ENCODE measurements at places on chromosomes 4 and X.

- DNase-seq = no peak
These were observed 1.8 kb downstream of the CENPU start for GRCh38 chr4:184732126-184732525.

GRCh38 chr4:8303485-8304281 is 34.1 kb downstream of the HTRA3 start:
- no peak for DNase-seq

DNA sequence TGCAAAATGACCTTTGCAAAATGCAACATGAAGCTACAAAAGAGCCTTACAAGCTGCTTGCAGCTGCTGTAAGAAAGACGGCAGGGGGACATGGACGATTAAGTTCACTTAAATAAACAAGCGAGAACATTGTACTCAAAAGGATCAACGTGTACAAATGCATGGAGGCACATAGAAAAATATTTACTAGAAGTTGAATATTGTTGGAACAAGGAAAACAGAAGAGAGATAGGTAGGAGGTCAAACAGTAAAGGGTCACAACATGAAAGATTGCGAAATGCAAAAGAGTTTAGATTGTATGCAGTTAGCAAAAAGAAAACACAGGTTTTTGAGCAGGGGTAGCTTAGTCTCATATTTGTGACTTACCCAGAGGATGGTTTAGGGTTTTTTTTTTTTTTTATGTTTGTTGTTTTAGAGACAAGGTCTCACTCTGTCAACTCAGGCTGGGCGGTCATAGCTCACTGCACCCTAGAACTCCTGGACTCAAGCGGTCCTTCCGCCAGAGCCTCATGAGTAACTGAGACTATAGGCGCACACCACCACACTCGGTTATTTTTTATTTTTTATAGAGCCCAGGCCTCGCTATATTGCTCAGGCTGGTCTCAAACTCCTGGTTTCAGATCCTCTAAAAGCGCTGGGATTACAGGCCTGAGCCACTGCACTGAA is 1.4 kb upstream of the PHF8 start:
- peak; percentile 80 for DNase-seq

DNA sequence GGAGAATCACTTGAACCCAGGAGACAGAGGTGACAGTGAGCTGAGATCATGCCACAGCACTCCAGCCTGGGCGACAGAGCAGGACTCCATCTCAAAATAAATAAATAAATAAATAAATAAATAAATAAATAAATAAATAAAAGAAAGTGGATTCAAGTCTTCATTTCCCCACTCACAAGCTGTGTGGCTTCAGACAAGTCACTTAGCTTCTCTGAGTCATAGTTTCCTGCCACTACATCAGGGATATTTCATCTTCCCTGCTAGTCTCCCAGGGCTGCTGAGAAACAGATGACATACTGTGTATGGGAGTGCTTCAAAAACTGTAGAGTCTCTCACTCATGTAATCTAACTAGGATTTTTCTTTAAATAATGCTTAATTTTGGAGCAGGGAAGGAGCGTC is 37.2 kb downstream of the TBC1D9 start:
- no peak for DNase-seq

DNA sequence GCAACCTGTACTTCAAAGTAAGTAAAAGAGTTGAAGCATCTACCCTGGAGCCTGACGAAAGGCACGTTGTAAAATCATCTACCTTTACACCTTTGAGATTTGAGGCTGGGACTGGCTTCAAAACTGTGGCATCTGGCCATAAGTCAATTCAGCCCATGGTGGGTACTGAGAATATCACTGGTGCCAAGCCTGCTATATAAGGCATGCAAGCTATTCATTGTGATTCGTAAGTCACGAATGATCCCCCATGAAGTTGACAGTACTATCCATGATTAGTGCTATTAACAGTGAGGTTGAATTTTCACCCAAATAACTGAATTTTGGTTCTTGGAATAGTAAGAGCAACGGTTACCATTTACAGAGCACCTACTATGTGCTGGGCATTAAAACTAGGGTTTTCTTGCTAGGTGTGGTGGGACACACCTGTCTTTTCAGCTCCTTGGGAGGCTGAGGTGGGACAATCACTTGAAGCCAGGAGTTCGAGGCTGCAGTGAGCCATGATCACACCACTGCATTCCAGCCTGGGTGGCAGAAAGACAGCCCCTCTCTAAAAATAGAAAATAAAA is 39.8 kb downstream of the IRF2 start:
- DNase-seq = no peak

GRCh38 chr4:1105662-1106061 is 7.7 kb downstream of the RNF212 start:
- DNase-seq = no peak

GRCh38 chr4:88033309-88033708 is 25.9 kb downstream of the PKD2 start:
- peak; percentile 32 for DNase-seq

- peak; percentile 14 for DNase-seq
These were observed 60.2 kb upstream of the PGAM4 start for GRCh38 chrX:78029663-78030062.

GRCh38 chr4:120830204-120830603 is 92.3 kb downstream of the PRDM5 start:
- no peak for DNase-seq

GRCh38 chr4:7938609-7939376 is 868 bp downstream of the AFAP1 start:
- peak; percentile 35 for DNase-seq

- no peak for DNase-seq
These were observed 192.7 kb downstream of the RCHY1 start for GRCh38 chr4:75321484-75321883.

GRCh38 chr4:156933633-156934258 is 37.9 kb downstream of the PDGFC start:
- DNase-seq = no peak

DNA sequence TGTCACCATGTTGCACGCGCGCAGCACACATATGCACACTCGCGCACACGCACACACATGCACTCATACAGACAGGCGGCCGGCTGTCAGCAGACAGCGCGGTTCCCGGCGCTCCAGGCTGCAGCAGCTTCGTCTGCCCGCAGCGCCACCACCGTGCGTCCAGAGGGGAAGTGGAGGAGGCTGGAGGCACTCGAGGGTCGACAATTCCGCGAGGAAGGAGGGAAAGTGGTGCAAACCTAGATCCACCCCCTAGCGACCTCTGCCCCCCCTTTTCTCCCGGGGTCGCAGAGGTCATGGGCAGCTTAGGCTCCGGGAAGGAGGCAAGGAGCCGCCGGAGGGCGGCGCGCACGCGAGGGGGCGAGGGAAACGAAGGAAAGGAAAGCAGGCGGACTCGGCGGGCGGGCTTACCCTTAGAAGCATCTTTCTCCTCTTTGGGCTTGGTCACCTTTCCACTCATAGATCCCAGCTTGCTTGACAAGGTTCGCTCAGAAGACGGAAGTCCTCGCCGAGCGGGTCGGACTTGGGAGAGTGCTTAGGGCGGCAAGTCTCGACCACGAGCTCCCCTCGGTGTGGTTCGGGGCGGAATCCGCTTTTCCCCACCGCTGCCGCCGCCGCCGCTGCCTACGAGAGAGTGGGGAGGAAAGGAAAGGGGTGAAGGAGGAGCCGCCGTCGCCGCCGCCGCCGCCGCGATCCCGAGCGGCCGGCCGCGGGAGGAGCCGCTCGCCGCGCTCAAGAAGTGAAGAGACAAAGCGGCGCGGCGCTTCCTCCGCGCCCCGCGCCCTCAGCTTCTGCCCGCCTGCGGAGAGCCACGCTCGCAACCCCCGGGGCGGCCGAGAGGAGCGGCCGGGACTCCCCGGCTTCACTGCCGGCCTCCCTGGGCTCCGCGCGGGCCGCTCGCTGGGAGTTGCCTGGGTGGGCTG is 326.6 kb upstream of the F9 start:
- DNase-seq = peak; percentile 2

DNA sequence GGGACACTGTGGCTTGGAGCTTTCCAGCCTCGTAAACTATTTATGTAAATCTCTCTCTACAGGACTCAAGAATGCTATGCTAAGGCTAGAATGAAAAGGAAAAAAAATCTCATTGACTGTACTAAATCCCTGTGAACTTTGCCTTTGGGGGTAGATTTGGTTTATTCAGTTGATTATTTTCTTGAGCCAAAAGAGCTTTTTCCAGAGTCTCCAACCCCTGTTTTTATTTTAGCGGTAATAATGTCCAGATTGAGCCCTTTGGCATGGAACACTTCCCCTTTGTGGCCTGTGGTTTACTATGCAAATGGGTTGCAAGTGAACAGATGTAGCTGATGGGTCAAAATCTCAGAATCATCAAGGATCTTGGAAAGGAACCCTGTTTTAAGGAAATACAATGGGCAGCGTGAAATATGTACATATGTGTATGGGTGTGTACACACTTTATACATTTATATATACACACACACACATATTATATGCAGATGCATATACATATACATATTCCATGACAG is 72.9 kb downstream of the FAM9B start:
- no peak for DNase-seq

GRCh38 chrX:11648705-11649519 is 16.8 kb downstream of the ARHGAP6 start:
- DNase-seq = no peak

GRCh38 chr4:145840801-145841200 is 97.8 kb downstream of the ZNF827 start:
- DNase-seq = no peak

DNA sequence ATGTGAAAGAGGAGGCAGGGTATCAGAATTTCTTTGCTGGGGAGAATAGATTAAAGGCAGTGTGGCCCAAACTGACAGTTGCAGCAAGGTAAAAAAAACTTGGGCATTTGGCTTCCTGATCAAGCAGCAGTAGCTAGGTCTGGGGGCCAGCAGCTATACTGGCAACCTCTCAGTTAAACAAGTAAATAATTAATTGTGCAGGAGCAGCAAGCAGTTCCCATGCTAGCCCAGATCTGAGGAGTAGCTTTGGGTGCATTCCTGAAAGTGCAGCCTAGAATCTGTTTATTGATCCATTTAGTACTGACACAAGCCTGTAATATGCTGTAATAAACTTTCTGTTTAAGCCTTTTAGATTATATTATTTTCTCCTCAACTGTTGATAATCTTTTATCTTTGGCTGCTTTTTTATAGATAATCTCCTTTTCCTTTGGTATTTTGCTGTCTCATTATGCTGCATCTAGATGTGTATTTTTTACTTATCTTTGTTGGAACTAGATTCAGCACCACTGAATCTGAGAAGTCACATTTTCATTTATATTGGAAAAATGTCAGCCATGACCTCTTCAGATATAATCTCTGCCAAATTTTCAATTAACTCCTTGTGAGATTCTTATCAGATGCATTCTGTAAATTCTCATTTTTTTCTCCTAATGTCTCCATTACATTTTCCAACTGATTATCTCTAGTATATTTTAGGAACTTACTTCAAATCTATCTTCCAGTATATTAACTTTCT is 276.3 kb downstream of the STPG2 start:
- no peak for DNase-seq

DNA sequence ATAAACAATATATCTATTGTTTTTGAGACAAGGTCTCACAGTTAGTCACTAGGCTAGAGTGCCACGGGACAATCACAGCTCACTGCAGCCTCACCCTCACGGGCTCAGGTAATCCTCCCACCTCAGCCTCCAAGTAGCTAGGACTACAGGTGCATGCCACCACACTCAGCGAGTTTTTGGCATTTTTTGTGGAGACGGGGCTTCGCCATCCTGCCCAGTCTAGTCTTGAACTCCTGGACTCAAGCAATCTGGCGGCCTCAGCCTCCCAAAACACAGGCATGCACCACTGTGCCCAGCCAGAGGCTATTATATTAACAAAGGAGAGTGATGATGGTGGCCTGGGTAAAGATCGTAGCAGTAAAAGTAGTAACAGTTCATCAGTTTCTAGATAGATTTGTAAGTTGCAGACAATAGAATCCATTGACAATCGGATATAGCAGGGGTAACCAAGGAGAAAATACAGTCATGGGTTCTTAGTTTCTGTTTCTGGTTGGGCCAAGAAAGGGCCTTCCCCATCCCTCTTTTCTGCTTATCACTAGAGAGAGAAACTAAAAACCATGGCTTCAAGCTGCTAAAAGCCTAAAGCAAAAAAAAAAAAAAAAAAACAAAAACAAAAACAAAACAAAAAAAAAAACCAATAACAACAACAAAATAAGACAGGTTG is 60.6 kb downstream of the ANXA10 start:
- no peak for DNase-seq

- DNase-seq = no peak
These were observed 76.1 kb upstream of the STS start for GRCh38 chrX:7071390-7071789.

GRCh38 chr4:31391976-31392375 is 671.8 kb downstream of the PCDH7 start:
- DNase-seq = no peak

DNA sequence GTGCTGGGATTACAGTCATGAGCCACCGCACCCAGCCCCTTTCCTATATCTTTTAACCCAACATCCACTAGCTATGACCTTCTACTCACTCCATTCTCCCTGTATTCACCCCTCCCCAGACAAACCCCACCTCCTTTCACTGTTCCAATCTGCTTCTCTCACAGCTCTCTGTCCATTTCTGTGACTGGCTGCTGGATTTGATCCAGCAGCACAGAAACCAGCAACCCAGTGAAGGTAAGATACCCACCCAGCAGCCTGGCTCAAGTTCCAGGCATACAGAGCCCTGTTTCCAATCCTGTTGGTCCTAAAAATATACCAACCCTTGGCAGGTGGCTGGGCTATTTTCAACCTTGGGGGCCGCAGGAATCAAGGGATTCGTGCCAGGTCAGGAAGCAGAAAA is 56.9 kb upstream of the SMIM10 start:
- no peak for DNase-seq

DNA sequence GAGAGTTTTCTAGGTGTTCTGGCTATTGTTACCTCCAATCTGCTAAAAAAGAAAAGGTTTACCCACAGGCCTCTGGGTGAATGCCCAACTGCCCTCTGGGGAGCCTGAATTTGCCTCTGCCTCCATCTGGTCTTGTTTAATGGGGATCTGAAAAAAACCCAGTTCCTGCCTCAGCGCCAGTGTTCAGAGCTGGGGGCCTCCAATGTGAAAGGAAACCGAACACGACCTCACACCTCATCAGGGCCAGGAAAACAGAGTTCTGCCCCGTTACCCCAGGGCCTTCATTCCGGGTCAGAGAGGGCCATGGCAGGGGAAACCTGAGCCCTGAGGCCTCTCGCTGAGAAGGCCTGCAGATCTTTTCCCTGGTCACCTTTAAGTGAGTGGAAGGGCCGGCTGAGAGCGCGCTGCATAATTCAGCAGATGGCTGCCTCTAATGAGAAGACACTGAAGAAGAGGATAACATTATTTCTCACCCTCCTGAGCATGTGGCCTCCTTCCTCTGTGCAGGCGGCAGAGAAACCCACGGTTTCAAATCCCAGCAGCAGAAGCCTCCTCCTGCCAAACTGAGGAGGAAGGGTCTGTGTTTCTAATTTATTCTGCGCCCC is 6.8 kb downstream of the SEPTIN6 start:
- DNase-seq = no peak

GRCh38 chr4:163878336-163879121 is 384.0 kb downstream of the TMA16 start:
- DNase-seq = no peak

- no peak for DNase-seq
These were observed 150.7 kb upstream of the EOLA2 start for GRCh38 chrX:150088766-150089518.

Data from NCI-H146 (cell line).